ENCODE measurements at places on chromosomes 11 and 22.
A peak's percentile ranks its signal among the peaks of the same experiment; 100 is the strongest.

GRCh38 chr11:16167706-16168487 lies 188.4 kb downstream of the SOX6 start:
- no peak for DNase-seq

DNA sequence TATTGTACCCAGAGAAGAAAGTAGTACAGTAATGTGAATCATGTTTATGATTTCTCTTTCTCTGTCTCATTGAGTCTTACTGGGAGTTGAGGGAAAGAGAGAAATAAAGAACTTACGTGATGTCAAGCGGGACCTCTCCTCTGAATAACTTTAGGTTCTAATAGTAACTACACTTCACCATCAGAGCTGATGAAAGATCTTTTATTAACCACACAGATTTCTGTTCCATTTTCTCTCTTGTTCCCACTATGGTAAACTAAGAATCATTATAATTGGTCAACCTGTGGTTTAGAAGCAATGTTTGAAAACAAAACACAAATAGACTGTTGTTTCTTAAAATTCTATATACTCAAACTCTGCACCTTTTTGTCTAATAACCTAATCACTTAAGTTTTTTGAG lies 142.3 kb downstream of the ELP4 start:
- DNase-seq: no peak

GRCh38 chr11:110468121-110468520 lies 38.4 kb downstream of the FDX1 start:
- no peak for DNase-seq

DNA sequence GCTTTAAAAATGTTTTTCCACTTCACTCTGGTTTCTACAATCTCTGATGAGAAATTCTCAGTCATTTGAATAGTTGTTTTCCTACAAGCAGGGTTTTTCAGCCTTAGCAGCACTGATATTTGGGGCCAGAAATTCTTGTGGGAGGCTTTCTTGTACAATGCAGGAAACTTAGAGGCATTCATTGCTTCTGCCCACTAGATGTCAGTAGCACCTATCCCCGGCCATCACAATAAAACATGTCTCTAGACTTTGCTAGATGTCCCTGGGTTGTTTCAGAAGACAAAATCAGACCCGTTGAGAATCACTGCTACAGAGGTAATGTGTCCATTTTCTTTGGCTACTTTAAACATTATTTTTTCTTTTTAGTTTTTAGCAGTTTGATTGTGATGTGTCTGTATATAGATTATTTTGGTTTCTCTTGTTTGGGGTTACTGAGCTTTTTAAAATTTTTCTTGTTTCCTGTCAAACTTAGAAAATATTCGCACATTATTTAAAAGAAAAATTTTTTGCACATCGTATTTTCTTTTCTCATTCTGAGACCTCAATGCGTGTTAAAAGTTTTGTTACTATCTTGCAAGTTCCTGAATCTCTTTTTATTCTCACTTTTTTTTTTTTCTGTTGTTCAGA lies 60.8 kb upstream of the CCDC179 start:
- DNase-seq: no peak

DNA sequence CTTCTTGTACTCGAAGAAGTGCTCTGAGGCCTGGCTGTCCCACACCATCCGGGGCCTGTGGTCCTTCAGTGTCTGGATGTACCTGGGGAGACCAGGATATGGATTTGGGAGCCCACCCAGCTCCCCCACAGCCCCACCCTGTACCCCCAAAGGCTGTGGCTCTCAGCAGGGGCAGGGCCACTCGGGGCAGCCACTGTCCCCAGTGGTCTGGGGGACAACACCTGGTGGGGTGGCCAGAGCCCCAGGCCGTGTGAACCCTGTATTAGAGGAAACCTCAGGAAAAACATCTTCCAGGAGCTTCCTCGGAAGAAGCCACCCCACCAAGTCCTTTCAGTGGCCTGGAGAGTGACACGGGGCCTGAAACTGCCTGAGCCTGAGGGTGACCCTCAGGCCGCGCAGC lies 27.8 kb downstream of the TSPAN4 start:
- DNase-seq: no peak

GRCh38 chr11:117859488-117860112 lies 16.9 kb downstream of the FXYD6 start:
- DNase-seq: no peak

DNA sequence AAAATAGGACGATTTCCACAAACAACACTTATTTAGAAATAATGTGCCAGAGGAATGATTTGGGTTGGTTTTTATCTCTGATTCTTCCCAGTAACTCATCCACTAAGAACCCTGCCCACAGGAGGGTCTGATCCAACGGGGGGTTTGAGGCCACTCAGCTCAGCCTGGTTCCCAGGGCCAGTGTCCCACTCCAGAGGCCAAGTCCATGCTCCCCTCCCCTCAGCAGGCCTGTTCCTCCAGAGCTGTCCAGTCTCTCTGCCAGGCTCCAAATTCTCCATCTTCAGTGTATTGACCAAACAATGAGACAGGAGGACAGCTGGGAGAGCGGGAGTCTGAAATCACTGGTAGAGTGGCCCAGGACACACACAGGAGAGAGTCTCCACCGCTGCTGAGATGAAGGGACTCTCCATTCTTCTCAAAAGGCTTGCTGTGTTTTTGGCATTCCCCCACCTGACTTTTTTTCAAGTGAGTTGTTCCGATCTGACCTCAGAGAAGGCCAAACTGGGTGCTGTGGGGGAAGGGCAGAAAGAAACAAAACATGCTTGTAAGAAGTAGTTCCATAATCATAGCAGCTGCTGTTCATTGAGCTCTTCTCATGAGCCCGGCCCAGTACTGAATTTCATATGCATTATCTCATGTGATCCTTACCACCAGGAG lies 17.6 kb upstream of the SCN2B start:
- DNase-seq: no peak

DNA sequence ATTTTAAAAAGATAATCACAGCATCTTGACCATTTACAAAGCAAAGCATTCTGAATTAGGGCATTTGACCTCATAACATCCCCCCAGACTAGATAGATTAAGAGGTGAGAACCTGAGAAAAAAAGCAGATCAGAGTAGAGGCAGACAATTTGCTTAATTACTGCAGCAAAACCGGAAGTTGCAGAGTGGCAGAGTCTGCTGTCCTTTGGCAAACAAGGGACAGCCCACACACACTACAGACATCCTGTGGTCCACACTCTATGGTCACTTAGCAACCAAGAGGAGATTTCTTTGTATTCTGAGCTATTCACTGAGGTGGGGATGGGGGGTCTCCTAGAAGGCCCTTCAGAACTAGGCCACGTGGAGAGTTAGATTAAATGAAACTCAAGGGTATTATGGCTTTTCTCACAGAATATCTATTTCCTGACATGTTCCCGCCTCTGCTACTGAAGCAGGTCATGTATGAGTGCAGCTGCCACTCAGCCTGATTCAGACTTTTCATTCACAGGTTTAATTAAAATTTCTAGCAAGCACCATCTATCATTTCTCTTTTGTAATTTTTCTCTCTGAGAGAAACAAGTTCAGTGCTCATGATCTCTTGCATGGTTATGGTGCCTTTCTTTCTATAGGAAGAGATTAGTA lies 48.5 kb downstream of the SVIP start:
- DNase-seq: no peak

- no peak for DNase-seq
Observed at GRCh38 chr11:103892603-103893002, 143.8 kb upstream of the DDI1 start.

DNA sequence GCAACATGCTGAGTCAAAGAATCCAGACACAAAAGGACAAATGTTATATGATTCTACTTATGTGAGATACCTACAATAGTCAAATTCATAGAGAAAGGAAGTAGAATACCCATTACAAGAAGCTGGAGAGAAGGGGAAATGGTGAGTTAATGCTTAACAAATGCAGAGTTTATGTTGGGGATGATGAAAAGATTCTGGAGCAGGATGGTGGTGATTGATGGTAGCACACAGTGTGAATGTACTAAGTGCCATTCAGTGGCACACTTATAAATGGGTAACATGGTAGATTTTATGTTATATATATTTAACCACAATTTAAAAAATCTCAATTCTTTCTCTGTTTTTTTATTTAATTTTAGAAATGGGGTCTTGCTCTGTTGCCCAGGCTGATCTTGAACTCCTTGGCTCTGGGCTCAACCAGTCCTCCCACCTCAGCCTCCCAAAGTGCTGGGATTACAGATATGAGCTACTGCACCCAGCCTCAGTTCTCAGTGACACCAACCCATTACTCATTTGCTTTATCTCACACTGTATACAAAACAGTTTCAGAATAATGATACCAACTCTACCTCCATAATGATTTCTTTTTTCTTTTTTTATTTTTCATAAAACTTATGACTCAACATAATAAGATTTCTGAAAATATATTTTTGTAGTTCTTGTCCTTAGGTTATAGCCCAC lies 9.6 kb upstream of the RELA start:
- no peak for DNase-seq

- no peak for DNase-seq
Observed at GRCh38 chr11:1565904-1566247, 6.2 kb downstream of the DUSP8 start.

GRCh38 chr11:119999220-119999619 lies 138.7 kb downstream of the TRIM29 start:
- DNase-seq: no peak

DNA sequence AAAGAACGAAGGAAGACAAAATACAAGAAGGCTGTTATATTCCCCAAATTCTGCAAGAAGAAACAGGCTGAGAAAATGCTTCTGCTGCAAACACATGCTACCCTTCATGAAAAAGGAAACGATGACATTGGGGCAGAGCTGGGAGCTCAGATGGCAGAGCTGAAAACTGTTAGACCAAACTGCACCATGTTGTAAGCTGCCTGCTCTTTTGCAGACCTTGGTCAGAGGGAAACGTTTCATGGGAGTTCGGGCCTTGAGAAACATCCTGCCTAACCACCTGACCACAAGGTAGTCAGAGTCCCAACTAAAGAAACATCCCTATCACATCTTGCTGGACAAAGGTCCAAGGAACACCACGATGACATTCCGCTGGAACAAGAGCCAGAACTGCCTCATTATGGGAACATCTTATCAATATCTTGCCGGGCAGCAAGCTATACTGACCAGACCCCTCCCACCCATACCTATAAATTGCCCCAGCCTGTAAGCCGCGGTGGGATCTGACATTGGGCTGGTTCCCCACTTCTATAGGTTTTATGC lies 110.7 kb upstream of the CTSC start:
- no peak for DNase-seq

DNA sequence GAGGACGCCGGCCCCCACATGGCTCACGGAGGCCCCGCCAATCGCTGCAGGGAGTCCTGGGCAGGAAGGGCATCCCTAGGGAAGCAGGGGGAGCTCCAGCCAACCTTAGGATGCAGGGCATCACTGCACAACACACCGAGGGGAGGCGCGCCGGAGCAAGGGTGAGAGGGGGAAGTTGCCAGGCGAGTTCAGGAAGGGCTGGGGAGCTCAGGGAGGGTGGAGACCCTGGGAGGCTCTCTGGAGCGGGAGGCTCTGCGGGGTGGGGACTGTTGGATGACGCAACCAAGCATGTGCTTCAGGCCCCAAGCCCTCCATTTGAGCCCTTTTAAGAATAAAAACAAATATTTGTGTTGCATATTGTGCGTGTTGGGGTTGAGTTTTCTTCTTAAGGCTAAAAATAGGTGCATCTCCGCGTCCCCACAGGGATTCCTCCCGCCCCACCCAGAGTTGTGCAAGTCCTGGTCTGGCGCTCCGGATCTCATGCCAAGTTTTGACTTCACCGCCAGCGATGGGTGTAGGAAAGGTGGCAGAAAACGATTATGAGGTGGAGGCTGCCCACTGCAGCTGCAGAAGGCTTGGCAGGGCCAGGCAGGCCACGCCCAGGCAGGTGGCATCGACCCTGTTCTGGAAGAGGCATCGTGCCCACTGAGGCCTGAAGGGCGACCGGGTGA lies 65.2 kb downstream of the WNT7B start:
- DNase-seq: no peak

DNA sequence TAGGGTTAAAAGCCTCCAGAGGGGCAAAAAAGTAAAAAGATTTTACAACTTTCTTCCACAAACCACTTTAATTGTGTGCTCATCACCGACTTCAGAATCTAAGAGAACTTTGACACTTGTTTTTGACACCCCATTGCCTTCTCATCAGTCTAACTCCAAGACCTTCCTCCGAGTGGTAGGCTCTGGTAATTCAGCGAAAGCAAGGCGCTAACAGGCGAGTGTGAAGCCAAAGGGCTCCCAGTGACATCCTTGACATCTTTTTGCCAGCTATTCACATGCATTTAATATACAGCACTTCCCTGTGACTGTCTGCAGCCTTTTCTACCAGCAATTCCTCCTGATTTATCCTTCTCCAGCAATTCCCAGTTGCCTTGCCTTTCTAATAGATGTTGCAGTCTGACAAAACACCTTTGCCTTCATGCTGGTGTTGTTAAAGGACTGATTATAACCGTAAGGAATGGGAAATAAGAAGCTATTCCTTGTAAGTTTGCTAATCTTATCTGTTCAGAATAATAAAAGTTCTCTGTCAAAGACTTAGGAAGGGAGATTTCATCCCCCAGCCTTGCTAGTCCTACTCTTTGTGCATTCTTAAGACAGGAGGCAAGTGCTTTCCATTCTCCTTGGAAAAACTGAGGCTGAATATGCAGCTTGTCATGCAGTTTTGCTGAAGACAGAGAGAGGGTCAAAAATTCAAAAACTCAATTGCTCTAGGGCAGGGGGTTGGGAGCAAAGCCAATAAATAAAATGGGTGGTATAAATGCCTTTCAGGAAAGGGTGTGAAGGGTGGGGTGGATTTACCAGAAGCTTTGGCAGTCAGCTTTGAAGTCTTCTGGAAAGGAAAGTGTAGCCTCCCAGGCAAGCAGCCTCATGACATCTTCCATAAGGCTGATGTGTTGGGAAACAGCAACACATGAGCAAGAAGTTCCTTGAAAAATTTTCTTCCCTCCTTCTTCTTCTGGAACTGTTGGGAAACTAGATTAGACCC lies 39.1 kb downstream of the SNX19 start:
- no peak for DNase-seq

- no peak for DNase-seq
Observed at GRCh38 chr11:79086056-79086455, 354.8 kb downstream of the TENM4 start.

- peak; percentile 52 for DNase-seq
Observed at GRCh38 chr22:44625981-44626687, 75.9 kb upstream of the PRR5 start.

GRCh38 chr11:64006398-64006797 lies 20.2 kb downstream of the OTUB1 start:
- DNase-seq: no peak

DNA sequence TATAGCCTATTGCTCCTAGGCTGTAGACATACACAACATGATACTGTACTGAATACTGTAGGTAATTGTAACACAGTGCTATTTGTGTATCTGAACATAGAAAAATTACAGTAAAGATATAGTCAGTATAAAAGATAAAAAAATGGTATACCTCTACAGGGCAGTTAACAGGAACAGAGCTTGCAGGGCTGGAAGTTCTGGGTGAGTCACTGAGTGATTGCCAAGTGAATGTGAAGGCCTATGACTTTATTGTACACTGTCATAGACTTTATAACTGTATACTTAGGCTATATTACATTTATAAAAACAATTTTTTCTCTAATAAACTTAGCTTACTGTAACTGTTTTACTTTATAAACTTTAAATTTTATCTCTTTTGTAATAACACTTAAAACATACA lies 332.4 kb upstream of the ARHGAP42 start:
- DNase-seq: no peak

- no peak for DNase-seq
Observed at GRCh38 chr11:489610-490185, 17.3 kb downstream of the RNH1 start.
